ENCODE measurements at places on chromosomes 13 and 19. TPM values are rescaled to one million over a fixed set of nuclear protein-coding genes. Genes with fewer than 3 reads are reported as not detected.

DNA sequence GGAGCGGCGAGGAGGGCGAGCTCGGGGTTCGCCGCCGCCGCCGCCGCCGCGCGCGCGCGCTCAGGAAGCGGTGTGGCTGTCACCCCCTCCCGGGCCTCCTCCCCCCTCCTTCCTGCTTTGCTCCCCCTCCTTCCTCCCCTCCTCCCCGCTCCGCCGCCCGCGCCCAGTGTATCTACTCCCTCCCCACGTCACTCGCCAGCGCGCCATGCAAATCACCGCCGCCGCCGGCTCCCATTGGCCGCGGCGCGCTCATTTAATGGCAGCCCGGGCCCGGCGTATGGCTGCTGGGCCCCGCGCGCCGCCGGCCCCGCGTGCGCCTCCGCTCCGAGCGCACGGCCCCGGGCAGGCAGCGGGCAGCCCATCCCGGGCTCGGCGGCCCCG lies 335 bp upstream of the SOX1 start:
- no peak overlapping the region for H3K27ac ChIP-seq
- H3K27me3 ChIP-seq: peaks cover 94% of the 10 kb centered on the region
- H3K4me1 ChIP-seq: no peaks in the 10 kb centered on the region
- peak; percentile 82 for DNase-seq
- peak overlapping the region; percentile 21 for H3K4me3 ChIP-seq

Gene HCST
- 1.1 TPM for total RNA-seq

DNA sequence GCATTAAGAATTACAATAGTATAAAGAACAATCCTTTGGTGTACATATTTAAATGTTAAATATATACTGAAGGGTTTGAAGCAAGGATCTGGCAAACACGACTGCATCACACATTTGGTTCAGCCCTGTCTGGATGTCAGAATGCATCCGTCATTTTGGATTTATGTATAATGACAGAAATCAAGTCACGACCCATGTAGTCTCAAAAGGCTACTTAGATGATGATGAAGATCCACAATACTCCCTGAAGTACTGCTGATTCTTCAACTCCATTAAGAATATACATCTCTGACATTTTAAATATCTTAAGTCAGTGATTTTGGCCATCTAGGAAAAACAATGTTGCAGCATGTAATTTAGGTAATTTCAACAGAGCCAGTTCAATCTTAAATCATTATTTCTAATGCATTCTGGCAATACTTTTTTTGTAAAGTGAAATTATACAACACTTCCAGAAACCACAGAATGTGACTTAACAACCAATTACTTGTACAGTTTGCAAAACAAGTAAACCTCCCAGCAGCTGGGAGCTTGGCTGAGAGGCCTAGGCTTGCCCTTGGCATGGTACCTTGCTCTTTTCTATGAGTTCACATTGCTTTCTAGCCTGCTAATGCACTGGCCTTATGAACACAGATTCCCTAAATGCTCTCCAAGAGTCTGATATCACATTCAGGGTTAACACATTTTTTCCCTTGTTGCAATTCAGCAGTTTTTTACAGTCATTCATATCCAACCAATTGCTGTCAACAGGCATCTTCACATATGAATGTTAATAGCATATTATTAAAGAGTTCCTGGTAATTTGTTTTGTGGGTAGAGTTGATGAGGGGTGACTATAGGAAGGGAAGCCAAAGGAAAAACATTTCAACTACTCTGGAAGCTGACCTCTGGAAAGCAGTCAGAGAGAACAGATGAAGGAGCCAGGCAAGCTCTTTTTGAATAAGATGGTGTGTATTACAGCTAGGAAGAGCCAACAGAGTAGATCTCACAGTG lies 175.2 kb downstream of the ENOX1 start:
- H3K27ac ChIP-seq: no peak overlapping the region
- DNase-seq: no peak
- H3K36me3 ChIP-seq: no peaks in the 10 kb centered on the region
- no peak overlapping the region for H3K4me3 ChIP-seq

- H3K4me1 ChIP-seq: no peaks in the 10 kb centered on the region
- no peaks in the 10 kb centered on the region for H3K27me3 ChIP-seq
- DNase-seq: no peak
- H3K36me3 ChIP-seq: no peaks in the 10 kb centered on the region
- no peak overlapping the region for H3K4me3 ChIP-seq
These were observed 569.2 kb downstream of the MYO16 start for GRCh38 chr13:109198585-109198984.

Gene MISP3
- total RNA-seq: 0.92 TPM

DNA sequence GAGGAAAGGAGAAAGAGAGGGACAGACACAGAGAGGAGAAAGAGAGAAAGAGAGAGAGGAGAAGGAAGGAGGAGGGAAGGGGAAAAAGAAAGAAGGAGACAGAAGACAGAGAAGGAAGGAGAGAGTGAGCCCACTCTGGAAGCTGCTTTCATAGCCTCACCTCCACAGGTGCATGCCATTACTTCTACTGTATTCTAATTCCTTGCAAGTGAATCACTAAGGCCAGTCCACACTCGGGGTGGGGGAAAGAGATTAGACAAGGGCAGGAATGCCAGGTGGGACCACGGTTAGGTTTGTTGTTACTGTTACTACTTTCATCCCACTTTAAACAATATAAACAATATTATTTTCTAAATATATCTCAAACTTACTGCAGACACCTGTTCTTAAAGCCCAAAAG lies 684.5 kb upstream of the ARGLU1 start:
- H3K27me3 ChIP-seq: no peaks in the 10 kb centered on the region
- H3K4me1 ChIP-seq: no peaks in the 10 kb centered on the region
- no peak overlapping the region for H3K4me3 ChIP-seq
- H3K27ac ChIP-seq: no peak overlapping the region
- no peaks in the 10 kb centered on the region for H3K36me3 ChIP-seq
- DNase-seq: no peak

- no peaks in the 10 kb centered on the region for H3K27me3 ChIP-seq
- DNase-seq: no peak
- H3K27ac ChIP-seq: no peak overlapping the region
- H3K4me1 ChIP-seq: no peaks in the 10 kb centered on the region
These were observed 196.7 kb downstream of the TBC1D4 start for GRCh38 chr13:75285310-75285709.

DNA sequence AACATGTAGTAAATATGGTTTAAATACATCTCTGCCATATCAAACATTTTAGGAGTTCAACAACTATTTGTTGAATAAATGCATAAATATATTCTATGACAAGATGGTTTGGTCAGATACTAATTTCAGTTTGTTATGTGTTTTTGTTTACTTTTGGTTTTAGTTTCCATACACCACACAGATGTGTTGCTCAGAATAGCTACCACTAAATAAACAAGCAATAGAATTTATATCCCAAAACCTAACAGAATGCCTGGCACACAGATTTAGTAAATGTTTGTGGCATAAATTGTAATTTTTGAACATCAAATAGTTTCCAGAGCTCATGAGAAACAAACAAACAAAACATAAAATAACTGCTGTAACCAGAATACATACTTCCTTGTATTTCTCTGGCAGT lies 126.8 kb upstream of the ATXN8OS start:
- no peaks in the 10 kb centered on the region for H3K36me3 ChIP-seq
- H3K4me1 ChIP-seq: no peaks in the 10 kb centered on the region
- H3K4me3 ChIP-seq: no peak overlapping the region
- no peak for DNase-seq
- no peak overlapping the region for H3K27ac ChIP-seq

GRCh38 chr13:46909042-46909441 lies 12.2 kb upstream of the HTR2A start:
- H3K36me3 ChIP-seq: no peaks in the 10 kb centered on the region
- H3K27me3 ChIP-seq: no peaks in the 10 kb centered on the region
- no peak overlapping the region for H3K4me3 ChIP-seq
- H3K4me1 ChIP-seq: no peaks in the 10 kb centered on the region

GRCh38 chr13:108993346-108993745 lies 363.9 kb downstream of the MYO16 start:
- no peak overlapping the region for H3K27ac ChIP-seq
- DNase-seq: no peak
- H3K4me3 ChIP-seq: no peak overlapping the region

Gene ATP1A3
- total RNA-seq: 35.8 TPM

Gene SOX1
- total RNA-seq: 0.11 TPM

GRCh38 chr13:34901572-34901971 lies 40.5 kb upstream of the NBEA start:
- H3K36me3 ChIP-seq: no peaks in the 10 kb centered on the region
- DNase-seq: no peak
- peaks cover 2% of the 10 kb centered on the region for H3K4me1 ChIP-seq
- no peak overlapping the region for H3K27ac ChIP-seq
- no peaks in the 10 kb centered on the region for H3K27me3 ChIP-seq

DNA sequence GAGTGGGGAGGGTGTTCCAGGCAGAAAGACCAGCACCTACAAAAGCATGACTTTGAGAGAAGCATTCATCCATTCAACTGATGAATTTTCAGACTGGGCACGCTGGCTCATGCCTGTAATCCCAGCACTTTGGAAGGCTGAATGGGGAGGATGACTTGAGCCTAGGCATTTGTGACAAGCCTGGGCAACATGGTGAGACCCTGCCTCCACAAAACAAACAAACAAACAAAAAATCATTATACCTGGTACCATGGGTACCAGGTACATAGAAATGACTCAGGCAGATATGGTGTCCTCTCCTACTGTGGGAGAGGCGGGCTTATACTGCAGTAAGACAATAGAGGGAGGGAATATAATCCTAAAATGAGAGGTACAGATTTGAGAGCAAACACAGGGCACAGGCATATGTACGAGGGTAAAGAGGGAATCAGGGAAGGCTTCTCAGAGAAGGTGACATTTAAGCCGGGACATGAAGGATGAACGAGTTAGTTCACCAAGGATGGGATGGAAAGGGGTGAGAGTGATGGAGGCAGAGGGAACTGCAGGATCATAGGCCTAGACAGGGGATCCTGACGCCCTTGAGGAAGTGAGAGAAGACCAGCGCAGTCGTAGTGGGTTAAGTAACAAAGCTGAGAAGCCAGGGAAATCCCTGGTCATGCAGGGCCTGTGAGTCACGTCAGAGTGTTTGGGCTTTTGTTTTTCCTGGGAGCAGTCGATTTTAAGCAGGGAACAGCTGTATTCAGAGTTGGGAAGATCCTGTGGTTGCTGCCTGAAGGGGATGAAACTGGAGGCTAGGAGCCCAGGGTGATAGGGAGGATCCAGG lies 2.9 kb downstream of the CYP2S1 start:
- no peak overlapping the region for H3K4me3 ChIP-seq
- no peak for DNase-seq
- 0 out of 2 replicates have a peak overlapping the region, but pooled peaks have one; percentile 15 for H3K27ac ChIP-seq
- no peaks in the 10 kb centered on the region for H3K27me3 ChIP-seq
- peaks cover 37% of the 10 kb centered on the region for H3K36me3 ChIP-seq
- H3K4me1 ChIP-seq: peaks cover 13% of the 10 kb centered on the region

DNA sequence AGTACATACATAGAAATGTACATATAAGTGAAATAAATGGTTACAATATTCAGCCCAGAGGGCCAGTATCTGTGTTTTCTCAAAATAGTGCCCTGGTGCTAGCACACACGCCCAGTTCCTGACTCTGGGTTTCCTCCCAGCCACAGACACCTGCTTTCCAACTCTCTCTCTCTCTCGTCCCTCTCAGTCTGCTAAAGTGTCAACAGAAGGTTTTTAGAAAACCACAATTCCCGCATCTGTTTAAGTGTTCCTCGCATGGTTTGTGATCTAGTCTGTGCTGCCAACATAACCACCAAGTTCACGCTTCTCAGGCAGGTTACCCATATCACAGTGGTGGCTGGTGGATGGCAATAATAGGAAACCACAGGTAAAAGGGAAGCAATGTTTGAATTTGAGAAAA lies 17.8 kb upstream of the UPF3A start:
- no peak for DNase-seq
- no peaks in the 10 kb centered on the region for H3K27me3 ChIP-seq
- peaks cover 31% of the 10 kb centered on the region for H3K36me3 ChIP-seq
- H3K4me1 ChIP-seq: no peaks in the 10 kb centered on the region
- H3K27ac ChIP-seq: no peak overlapping the region
- no peak overlapping the region for H3K4me3 ChIP-seq

DNA sequence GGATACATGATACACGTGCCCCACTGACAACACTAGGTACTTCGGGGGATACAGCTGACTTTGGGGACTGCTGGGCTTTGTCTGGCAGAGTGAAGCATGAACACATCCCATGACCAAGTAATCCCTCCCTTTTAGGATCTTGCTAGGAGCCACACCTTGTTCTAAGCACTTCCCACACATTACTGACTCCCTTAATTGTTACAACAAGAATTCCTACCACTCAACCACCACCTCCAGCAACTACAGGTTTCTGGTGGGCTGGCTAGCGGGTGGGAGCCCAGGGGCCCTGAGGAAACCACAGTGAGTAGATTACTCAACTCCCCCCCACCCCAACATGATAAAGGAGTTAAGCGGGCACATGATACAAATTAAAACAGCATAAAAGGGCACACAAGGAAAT lies 7.2 kb upstream of the SLC35E1 start:
- peaks cover 9% of the 10 kb centered on the region for H3K4me1 ChIP-seq
- no peaks in the 10 kb centered on the region for H3K27me3 ChIP-seq
- H3K36me3 ChIP-seq: peaks cover 11% of the 10 kb centered on the region
- H3K4me3 ChIP-seq: no peak overlapping the region

- H3K4me3 ChIP-seq: no peak overlapping the region
- H3K27me3 ChIP-seq: no peaks in the 10 kb centered on the region
- H3K27ac ChIP-seq: no peak overlapping the region
- no peaks in the 10 kb centered on the region for H3K4me1 ChIP-seq
These were observed 112.0 kb upstream of the OXGR1 start for GRCh38 chr13:97106323-97106722.

Gene NKPD1
- total RNA-seq: 0.38 TPM

GRCh38 chr13:51623473-51623872 lies 39.2 kb downstream of the WDFY2 start:
- peaks cover 14% of the 10 kb centered on the region for H3K4me1 ChIP-seq
- H3K4me3 ChIP-seq: no peak overlapping the region
- no peaks in the 10 kb centered on the region for H3K27me3 ChIP-seq

Gene ETV2
- 0.88 TPM for total RNA-seq

GRCh38 chr19:52601025-52601973 lies 31.2 kb downstream of the ZNF701 start:
- no peaks in the 10 kb centered on the region for H3K4me1 ChIP-seq
- H3K36me3 ChIP-seq: peaks cover 9% of the 10 kb centered on the region
- H3K4me3 ChIP-seq: peak overlapping the region; percentile 81
- no peak overlapping the region for H3K27ac ChIP-seq
- H3K27me3 ChIP-seq: peaks cover 2% of the 10 kb centered on the region

DNA sequence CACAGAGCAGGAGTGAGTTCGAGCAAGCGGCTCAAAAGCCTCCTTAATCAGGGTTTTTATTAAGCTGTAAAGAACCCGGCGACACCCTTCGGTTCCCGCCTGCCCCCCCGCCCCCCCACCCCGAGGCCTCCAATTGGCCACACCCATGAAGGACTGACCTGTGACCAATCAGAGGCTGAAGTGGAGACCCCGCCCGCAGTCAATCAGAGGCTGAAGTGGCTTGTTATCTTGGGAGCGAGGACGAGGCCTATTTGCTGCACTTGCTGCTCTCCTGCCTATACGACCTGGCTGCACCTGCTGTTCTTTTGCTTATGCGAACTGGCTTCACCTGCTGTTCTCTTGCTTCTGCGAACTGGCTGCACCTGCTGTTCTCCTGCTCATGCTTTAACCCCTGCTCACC lies 844.9 kb downstream of the OLFM4 start:
- no peaks in the 10 kb centered on the region for H3K4me1 ChIP-seq
- no peaks in the 10 kb centered on the region for H3K36me3 ChIP-seq
- H3K4me3 ChIP-seq: no peak overlapping the region
- no peak overlapping the region for H3K27ac ChIP-seq
- DNase-seq: no peak

GRCh38 chr13:93700115-93700514 lies 473.5 kb downstream of the GPC6 start:
- no peaks in the 10 kb centered on the region for H3K27me3 ChIP-seq
- 0 out of 2 replicates have a peak, but pooled peaks cover 2% of the 10 kb centered on the region for H3K4me1 ChIP-seq
- H3K36me3 ChIP-seq: no peaks in the 10 kb centered on the region
- no peak for DNase-seq
- no peak overlapping the region for H3K27ac ChIP-seq

Gene SIGLECL1
- not detected for total RNA-seq

GRCh38 chr13:110356362-110356761 lies 49.3 kb downstream of the COL4A2 start:
- no peak overlapping the region for H3K27ac ChIP-seq
- H3K4me3 ChIP-seq: no peak overlapping the region
- peaks cover 3% of the 10 kb centered on the region for H3K36me3 ChIP-seq

Gene MCF2L
- 22.9 TPM for total RNA-seq
